ENCODE measurements at places on chromosomes 1 and 21.

DNA sequence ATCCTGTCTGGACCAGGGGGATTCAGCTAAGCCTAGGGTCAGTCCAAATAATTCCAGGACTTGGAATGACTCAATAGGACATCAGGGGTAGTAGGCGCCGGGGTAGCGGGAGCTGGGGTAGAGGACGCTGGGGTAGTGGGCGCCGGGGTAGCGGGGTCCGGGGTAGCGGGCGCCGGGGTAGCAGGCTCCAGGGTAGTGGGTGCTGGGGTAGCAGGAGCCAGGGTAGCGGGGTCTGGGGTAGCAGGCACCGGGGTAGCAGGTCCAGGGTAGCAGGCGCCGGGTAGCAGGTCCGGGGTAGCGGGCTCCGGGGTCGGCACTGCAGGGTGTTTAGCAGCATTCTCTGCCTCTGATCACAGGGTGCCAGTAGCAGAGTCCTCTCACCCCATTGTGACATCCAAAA, 248.9 kb downstream of the KCNJ6 start:
- no peak for DNase-seq

- DNase-seq, result no peak
Measured at GRCh38 chr1:205356440-205357139, at the start of gene KLHDC8A. Gene KLHDC8A, minus strand, starts transcription at chr1:205356922. Its CDS starts 13,318 bp downstream, at chr1:205343604.

GRCh38 chr1:246110343-246111219, 396.5 kb downstream of the SMYD3 start:
- no peak for DNase-seq

- peak; percentile 7 for DNase-seq
Measured at GRCh38 chr1:214427871-214428277, 123.5 kb downstream of the PTPN14 start.

- no peak for DNase-seq
Measured at GRCh38 chr21:38985568-38986378, 180.0 kb downstream of the ETS2 start.

DNA sequence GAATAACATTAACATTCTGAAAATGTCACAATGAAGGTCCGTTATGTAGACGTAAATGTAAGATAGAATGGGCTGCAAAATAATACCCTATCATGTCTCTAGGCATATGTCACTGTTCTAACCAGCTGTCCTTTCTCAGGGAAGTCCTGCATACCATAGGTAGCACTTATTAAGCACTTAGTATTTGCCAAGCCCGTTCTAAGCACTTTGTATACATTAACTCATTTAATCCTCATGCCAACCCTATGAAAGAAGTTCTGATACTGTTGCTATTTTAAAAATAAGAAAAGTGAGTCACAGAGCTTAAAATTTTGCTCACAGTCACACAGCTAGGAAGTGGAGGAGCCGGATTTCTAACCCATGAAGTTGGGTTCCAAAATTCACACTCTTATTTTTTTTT, 15.7 kb downstream of the GAS5 start:
- DNase-seq, result no peak

GRCh38 chr1:87028576-87028975, 114.1 kb downstream of the HS2ST1 start:
- no peak for DNase-seq

GRCh38 chr1:42930178-42931107, 28.2 kb downstream of the SLC2A1 start:
- DNase-seq, result no peak

- DNase-seq, result no peak
Measured at GRCh38 chr1:160189649-160190625, at the start of gene CASQ1. Gene CASQ1, plus strand, starts transcription at chr1:160190575. Its CDS starts 177 bp downstream, at chr1:160190752.

- DNase-seq, result no peak
Measured at GRCh38 chr1:107135463-107135862, 5.4 kb upstream of the NTNG1 start.

DNA sequence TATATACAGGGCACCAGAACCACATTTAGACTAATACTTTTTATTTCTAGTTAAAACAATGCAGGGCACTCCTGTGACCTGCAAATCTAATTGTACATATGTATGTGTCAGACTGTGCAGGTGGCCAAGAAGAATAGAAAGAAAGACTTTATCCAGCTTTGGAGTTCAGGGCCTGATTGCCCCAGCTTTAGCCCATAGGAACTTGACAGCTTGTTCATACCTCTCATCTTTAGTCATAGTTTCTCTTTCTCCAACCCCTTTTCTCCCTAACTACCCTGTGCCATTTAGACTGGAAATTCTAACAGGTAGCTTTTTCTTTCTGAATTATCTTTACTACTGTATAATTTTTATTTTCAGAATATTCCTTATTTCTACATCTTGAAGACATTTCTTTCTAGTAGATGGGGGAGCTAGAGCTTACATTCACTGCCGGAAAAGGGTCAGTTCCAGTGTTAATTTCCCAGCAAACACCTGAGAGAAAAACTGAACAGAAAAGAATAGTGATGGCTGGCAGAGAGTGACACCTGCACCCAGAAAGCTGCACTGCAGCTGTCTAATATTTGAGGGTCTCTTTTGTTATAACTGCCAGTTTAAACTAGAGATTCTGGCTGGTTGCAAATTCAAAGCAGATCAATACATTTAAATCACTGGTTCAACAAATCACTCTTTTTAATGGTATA, 8.4 kb downstream of the YBX1 start:
- DNase-seq, result no peak

- no peak for DNase-seq
Measured at GRCh38 chr21:33820230-33820770, 95.3 kb downstream of the ATP5PO start.

DNA sequence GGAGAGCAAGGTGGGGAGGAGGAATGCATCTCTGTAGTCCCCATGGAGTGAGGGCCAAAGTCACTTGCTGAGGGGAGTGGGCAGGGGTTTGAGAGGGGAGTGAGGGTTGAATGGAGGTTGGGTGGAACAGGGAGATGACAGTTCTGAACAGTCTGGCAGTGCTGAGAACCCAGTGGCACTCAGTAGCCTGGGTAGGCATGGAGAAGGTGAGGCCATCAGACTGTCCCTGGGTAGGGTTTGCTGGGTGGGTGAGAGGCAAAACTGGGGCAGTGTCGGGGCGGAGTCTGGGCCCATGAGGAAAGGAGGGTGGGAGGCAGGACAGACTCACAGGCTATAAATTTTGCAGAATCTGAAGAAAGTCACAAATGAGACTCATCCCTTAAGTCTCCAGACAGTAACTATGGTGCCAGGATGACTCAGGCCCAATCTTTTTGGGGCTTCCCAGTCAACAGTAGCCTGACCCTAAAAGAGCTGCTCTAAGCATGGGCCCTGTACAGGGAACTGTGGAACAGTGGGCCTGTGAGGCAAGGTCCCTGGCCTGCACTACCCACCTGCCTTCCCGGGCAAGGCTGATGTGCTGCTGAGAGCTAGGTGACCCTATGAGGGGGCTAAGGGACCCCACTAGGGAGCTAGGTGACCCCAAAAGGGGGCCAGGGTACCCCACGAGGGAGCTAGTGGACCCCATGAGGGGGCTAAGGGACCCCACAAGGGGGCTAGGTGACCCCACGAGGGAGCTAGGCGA, 51.0 kb upstream of the DMRTB1 start:
- no peak for DNase-seq

- peak; percentile 72 for DNase-seq
Measured at GRCh38 chr1:37479255-37480124, 5.1 kb downstream of the ZC3H12A start.

- no peak for DNase-seq
Measured at GRCh38 chr1:112735752-112736151, 20.6 kb upstream of the PPM1J start.

DNA sequence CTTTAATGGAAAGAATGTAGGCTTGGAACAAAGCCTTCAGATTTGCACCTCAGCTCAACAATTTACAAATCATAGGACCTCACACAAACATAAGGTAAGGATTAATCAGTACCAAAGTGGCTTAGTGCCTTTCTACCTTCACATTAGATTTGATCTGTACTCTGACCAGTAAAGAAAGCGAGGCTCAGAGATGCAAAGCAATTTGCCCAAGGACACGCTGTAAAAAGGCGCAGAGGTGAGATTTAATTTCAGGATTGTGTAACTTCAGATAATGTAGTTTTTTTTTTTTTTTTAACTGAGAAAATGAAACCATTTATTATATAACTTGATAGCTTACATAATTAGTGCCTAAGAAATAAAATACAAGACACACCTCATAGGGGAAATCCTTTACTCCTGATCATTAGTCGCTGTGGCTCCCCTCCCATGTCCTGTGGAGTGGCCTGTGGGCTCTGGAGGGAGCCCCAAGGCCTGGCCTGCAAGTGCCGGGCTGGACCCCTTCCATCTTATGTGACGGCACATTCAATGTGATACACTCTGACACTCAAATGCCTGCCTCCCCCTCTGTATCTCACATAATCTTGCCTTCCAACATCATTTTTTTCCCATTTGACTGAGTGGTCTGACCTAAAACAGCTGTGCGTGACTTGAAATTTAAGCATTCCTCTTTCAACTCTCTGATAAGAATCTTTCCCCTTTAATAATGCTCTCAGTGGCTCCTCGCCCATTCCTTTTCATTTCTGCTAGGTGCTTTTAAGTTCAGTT, 426.5 kb upstream of the DAB1 start:
- no peak for DNase-seq

DNA sequence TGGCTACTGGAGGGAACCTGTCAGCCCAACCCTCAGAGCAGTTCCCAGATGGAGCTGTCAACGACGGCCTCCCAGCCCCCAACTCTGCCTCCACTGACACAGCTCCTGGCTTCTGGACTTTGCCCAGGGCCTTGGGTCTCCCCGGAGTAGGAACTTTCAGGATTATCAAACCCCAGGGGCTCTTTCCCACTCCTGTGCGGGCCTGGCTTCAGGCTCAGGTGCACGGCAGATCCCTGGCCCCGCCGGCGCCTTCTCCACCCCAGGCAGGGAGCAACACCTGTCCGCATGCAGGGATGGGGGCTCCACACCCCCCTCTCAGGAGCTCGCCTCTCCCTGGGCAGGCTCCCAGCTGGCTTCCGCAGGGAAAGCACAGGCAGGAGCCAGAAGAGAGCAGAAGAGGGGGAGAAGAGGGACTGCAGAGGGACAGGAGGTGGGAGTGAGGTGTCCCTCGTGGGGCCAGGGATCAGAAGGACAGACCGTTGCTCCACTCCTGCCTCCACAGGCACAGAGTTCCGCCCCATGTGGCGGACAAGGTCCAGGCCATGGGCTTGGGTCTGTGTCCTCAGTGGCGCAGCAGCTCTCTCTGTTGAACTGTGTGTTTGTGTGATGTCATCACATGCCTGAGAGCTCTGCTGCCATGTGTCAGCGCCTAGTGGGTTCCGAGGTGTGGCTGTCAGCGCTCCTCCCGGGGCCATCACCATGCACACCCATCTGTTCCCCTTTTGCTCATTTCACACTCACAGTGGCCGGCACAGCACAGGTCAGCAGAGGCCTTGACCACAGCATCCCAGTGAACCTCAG, 107.7 kb downstream of the PDE9A start:
- DNase-seq, result no peak

- DNase-seq, result no peak
Measured at GRCh38 chr1:1098681-1099421, 17.0 kb downstream of the C1orf159 start.

- DNase-seq, result no peak
Measured at GRCh38 chr1:116560704-116561490, 9.9 kb downstream of the CD58 start.

GRCh38 chr1:229127301-229127700, 143.6 kb upstream of the RAB4A start:
- no peak for DNase-seq

DNA sequence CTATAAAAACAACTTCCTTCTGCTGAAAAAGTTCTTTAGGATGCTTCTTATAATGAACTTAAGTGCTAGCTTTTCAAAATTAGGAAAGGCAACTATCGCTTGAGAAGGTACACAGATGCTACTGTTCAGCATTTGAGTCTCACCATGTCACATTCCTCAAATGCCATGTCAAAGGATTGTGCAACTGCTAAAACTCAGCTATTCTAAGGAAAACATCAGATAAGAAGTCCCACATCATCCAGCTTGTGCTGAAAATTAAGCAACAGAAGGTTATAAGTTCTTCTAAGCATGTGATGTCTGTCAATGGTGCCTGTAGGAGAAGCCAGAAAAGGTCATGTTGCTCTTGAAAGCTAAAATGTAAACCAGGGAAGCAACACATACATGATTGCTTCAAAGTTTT, 36.5 kb downstream of the MCOLN2 start:
- DNase-seq, result no peak

GRCh38 chr1:102858695-102859094, 249.6 kb downstream of the COL11A1 start:
- DNase-seq, result no peak

DNA sequence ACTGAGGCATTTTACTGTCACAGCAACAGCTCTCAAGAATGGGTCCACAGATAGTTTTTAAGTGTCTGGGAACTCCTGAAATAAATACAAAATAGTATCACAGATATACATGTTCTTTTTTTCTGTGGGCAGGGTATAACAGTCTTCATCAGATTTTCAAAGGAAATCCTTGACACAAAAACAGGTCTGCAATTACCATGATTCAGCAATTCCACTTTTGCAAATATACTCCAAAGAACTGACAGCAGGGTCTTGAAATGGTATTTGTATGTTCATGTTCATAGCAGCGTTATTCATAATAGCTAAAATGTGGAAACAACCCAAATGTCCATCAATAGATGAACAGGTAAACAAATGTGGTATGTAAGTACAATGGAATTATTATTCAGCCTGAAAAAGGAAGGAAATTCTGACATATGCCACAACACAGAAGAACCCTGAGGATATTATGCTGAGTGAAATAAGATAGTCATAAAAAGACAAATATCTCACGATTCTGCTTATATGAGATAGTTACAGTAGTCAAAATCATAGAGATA, 85.0 kb downstream of the EPS15 start:
- no peak for DNase-seq

- no peak for DNase-seq
Measured at GRCh38 chr1:87291107-87291506, 37.6 kb upstream of the LMO4 start.

- DNase-seq, result no peak
Measured at GRCh38 chr21:23960769-23961168, 1646.5 kb downstream of the MRPL39 start.

DNA sequence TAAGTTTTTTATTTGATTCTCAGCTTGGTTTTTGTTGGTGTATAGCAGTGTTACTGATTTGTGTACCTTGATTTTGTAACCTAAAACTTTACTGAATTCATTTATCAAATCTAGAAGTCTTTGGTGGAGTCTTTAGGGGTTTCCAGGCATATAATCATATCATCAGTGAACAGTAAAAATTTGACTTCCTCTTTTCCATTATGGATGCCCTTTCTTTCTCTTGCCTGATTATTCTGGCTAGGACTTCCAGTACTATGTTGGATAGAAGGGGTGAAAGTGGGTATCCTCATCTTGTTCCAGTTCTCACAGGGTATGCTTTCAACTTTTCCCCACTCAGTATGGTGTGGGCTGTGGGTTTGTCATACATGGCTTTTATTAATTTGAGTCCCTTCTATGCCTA, 23.6 kb upstream of the MAB21L3 start:
- no peak for DNase-seq

Data from effector CD8-positive, alpha-beta T cell (primary cell).